ENCODE measurements at places on chromosomes 7 and 10. TPM values are rescaled to one million over a fixed set of nuclear protein-coding genes. Genes with fewer than 3 reads are reported as not detected.

- no peak for ATAC-seq
Measured at GRCh38 chr7:158120316-158120715, 467.3 kb downstream of the PTPRN2 start.

The ADAM8 gene
- total RNA-seq, result 2.5 TPM

The GPR146 gene
- total RNA-seq, result 2.3 TPM

DNA sequence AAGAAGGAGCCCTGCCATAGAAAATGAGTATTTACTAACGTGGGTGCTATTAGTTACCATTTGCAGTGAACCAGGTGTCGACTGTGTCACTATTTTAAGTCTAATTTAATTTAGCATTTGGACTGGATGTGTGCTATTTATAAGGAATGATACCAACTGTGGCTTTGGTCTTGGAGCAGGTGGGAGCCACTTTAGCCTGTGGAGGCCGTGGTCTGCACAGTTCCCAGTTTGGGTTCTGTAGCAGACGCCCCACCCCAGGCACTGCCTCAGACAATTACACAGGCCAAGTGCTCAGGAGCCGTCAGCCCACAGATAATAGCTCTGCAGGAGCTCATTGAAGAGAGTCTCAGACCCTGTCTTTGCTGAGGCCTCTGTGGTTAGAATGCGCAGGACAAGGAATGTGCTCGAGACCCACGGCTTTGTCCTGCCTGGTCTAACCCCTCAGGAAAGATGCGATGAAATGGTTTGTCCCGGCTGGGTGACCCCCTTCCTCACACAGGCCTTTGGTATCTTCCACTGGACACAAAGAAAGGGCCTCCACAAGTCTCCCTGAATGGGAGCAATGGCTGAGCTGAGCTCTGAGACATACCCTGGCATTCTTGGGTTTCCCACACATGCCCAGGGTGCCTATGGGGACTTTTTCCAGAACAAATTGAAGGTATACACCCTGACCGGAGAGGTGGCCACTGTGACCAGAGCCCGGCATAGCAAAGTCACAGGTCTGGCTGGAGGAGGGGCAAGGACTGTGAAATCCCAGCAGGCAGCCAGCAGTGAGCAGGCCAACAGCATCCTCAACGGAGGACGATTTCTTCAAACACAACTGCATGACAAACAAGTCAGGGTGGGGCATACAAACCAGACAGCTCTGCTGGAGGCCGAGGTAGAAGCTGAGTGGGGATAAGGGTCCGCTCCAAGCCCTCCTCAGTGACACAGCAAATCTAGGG is 251.2 kb downstream of the ARHGAP12 start:
- ATAC-seq, result no peak

The PDE6C gene
- not detected for total RNA-seq

Data from esophagus mucosa (tissue), 1 donor.